ENCODE measurements at places on chromosomes 2 and 18. TPM values are rescaled to one million over a fixed set of nuclear protein-coding genes. Genes with fewer than 3 reads are reported as not detected.

The NEB gene
- total RNA-seq: 3.6 TPM

The DSG1 gene
- total RNA-seq: not detected

The DNAH6 gene
- total RNA-seq: 0.25 TPM

The UGT1A10 gene
- not detected for total RNA-seq

The RELCH gene
- total RNA-seq: 20.7 TPM

The FOXI3 gene
- total RNA-seq: not detected

The CYP27C1 gene
- total RNA-seq: not detected

The PRKAG3 gene
- total RNA-seq: not detected

The IFT172 gene
- 34.1 TPM for total RNA-seq

The RAD51AP2 gene
- not detected for total RNA-seq

The CCDC68 gene
- 2.9 TPM for total RNA-seq

The HOXD10 gene
- not detected for total RNA-seq

The RAX gene
- not detected for total RNA-seq

The MEP1B gene
- not detected for total RNA-seq

The NFATC1 gene
- 30.0 TPM for total RNA-seq

The CYTIP gene
- total RNA-seq: not detected

The SLC9A4 gene
- total RNA-seq: 0.07 TPM

The RMC1 gene
- total RNA-seq: 29.7 TPM

The PNKD gene
- total RNA-seq: 56.1 TPM

The TEKT4 gene
- total RNA-seq: not detected

The NYAP2 gene
- not detected for total RNA-seq

The COL3A1 gene
- total RNA-seq: 1.3 TPM

The CYP26B1 gene
- 1.1 TPM for total RNA-seq

The IL36RN gene
- total RNA-seq: not detected

The ANKRD30BL gene
- not detected for total RNA-seq

The SFT2D3 gene
- 4.4 TPM for total RNA-seq

The DUSP19 gene
- 1.9 TPM for total RNA-seq

The TPGS2 gene
- 150 TPM for total RNA-seq

The SERPINB4 gene
- not detected for total RNA-seq

The EIF2B4 gene
- 43.7 TPM for total RNA-seq

The ELOA2 gene
- not detected for total RNA-seq

The ABCG8 gene
- not detected for total RNA-seq

The PSMD14 gene
- total RNA-seq: 83.6 TPM

The AQP4 gene
- total RNA-seq: not detected

The RMDN2 gene
- total RNA-seq: 1.8 TPM

The DYTN gene
- 0.62 TPM for total RNA-seq

Measured in endothelial cell of umbilical vein (primary cell).